ENCODE measurements at places on chromosomes 3 and 15.

DNA sequence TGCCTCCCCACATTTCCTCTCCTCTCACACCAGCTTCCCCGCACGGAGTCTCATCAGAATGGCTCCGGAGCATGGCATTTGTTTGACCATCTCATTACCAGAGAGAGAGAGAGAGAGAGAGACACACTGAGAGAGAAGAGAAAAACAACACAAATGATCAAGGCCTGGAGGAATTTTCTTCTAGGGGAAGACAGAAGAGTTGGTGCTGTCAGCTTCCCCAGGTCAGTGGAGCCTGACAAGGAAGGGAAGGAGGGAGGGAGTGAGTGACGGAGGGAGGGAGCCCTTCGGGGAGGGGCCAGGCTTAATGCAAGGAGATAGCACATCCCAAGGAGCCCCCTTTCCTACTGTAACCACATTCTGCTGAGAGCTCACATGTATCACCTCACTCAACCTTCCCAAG is 9.1 kb downstream of the ST8SIA2 start:
- DNase-seq: no peak

GRCh38 chr3:71657831-71658530 is 67.2 kb downstream of the EIF4E3 start:
- DNase-seq: no peak

GRCh38 chr3:124059580-124059979 is 67.7 kb upstream of the ROPN1 start:
- no peak for DNase-seq

- DNase-seq: no peak
These were observed 2.9 kb downstream of the NCEH1 start for GRCh38 chr3:172707967-172708366.

GRCh38 chr3:12934431-12934830 is 93.1 kb upstream of the RPL32 start:
- no peak for DNase-seq

GRCh38 chr3:195859061-195859845 is 47.5 kb upstream of the MUC4 start:
- no peak for DNase-seq

- DNase-seq: no peak
These were observed 16.4 kb upstream of the GNAT1 start for GRCh38 chr3:50174947-50175524.

- no peak for DNase-seq
These were observed 455.6 kb downstream of the TBL1XR1 start for GRCh38 chr3:176741664-176742047.

DNA sequence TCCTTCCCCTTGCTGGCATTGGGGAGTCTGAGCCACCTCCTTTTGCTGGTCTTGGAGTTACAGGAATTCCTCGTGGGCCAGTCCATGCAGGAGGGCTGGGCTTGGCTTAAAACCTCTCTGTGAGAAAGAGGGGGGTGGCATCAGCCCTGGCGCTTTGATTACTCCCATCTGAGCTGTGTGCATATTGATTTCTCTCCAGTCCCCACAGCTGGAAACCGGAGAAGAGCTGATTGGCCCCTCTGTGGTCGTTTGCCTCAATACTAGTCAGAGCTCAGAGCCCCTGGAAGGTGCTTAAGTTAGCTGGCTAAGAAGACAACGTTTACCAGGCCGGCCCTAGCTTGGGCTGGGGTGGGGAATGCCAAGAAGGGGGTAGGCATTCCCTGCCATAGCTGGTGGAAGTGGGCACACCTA is 4.0 kb upstream of the RASGRF1 start:
- no peak for DNase-seq

GRCh38 chr3:37711721-37712120 is 150.0 kb upstream of the CTDSPL start:
- DNase-seq: no peak

GRCh38 chr3:23189187-23189586 is 13.9 kb upstream of the UBE2E2 start:
- no peak for DNase-seq

DNA sequence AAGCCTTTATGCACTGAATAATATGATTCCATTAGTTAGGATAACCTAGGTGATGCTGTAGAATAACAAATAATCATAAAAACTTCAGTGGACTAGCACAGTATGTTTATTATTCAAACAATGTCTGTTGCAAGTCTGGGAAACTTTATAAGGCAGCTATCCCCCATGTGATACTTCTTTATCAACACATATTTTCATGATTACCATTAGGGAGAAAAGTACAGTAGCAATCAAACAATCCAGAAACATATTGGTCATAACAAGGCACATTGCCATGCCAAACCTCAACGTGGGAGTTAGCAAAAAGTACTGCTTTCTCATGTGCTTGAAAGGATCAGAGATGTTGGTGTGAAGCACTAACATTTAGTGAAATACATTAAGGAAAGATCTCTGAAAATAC is 35.5 kb downstream of the EOMES start:
- no peak for DNase-seq

- no peak for DNase-seq
These were observed 234.8 kb upstream of the ARPP21 start for GRCh38 chr3:35404571-35404970.

DNA sequence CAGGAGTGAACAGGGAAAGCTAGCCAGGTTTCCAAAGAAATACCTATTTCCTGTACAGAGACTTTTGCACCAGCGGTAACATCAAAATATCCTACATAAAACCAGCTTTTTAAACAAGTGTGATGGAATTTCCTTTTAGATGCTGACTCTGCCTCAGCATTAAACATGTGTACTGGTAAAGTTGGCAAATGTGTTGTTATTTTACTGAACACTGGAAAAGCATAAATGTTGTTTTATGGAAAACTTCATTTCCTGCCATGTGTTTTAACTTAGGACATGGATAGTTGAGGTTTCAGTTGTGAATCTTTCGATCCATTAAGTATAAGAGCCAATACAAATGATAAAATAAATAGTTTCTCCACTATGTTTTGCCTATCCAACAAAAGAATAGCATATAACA is 15.7 kb downstream of the OXNAD1 start:
- DNase-seq: no peak

DNA sequence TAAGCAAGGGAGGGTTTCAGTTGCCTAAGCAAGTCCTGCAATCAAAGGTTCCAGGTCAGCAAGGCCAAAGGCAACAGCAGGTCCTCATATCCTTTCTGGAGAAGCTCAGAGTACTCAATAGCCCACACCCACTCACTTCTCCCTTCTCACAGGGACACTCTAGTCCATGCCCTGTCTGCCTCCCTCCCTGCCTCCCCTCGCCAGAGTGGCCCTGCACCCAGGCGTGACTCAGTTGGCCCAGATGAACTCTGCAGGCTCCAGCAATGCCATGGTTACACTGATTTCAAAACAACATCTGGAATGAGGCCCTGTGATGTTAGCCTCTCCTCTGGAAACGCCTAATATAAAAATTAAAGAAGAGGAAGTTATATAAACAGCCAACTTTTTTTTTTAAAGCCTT is 32.9 kb downstream of the IL16 start:
- DNase-seq: no peak

DNA sequence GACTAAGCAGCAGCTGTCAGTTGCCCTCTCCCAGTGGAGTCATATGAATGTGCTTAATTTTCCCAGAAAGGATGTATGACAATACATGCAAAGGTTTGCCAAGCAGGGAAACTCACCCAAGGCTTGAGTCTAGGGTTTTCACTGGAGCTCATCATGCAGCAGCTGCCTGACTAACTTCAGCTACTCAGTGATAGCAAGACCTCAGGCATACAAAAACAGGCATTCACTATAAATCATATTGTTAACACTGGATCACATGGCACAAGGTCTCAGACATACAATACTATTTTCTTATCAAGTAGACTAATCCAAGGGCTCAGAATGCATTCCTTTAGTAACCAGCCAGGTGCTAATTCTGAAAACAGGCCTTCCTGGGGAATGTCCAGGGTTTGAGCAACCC is 85.0 kb upstream of the STAC start:
- no peak for DNase-seq

GRCh38 chr15:68821190-68821840 is 620 bp upstream of the ANP32A start:
- DNase-seq: no peak

DNA sequence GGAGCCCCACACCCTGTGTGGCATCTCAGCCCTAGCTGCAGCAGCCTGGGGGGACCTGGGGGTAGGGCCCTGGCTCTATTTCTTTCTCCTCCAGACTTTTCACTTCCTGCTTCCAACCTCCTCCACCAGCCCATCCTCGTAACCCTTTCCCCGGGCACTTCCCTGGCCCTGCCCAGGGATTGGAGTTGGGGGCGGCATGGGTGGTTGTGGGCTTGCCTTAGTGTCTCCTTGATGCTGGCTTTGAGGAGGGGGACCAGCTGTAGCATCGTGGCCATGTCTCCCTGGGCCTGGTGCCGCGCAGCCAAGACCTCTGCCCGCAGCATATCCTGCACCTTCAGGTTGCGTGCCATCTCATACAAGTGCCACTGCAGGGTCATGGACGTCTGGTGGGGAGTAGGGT is 28.1 kb downstream of the CYP11A1 start:
- DNase-seq: no peak

DNA sequence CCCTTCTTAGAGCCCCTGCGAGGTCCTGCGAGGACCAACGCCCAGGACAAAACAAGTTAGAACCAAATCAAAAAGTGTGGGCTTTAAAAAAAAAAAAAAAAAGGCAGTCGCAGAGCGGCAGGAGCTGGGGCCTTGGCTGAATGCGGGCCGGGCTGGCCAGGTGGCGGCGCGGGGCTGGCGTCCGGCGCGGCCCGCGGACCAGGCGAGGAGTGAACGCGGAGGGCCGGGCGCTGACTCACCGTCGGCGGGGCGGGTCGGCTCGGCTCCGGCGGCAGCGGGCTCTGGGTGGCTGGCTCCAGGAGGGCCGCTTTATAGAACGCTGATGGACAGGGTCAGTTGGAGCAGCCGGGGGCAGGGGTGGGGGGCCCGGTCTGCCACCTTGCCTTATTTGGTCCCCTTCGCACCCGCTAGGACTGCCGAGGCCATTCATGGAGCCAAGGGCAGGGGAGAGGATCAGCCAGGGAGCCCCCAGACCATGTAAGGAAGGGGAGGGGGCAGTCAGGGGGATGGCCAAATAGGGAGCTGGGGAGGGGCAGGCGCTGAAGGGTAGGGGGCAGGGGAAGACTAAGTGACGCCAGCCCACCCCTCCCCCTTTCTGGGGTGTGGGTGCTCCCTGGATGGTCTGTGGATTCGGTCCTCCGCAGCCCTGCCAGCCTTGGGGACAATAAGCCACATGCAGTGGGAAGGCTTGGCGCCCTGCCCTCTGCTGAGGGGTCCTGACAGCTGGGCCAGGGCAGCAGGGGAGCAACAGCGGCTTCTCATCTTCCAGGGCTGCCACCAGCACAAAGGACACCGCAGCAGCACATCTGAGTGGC is at the start of gene ACTC1:
Gene ACTC1, minus strand, starts transcription at position 283 of the 815 bp plus-strand sequence. CDS start 741 bp downstream, outside the sequence.
- no peak for DNase-seq

- no peak for DNase-seq
These were observed 35.5 kb upstream of the CGNL1 start for GRCh38 chr15:57340682-57341259.

DNA sequence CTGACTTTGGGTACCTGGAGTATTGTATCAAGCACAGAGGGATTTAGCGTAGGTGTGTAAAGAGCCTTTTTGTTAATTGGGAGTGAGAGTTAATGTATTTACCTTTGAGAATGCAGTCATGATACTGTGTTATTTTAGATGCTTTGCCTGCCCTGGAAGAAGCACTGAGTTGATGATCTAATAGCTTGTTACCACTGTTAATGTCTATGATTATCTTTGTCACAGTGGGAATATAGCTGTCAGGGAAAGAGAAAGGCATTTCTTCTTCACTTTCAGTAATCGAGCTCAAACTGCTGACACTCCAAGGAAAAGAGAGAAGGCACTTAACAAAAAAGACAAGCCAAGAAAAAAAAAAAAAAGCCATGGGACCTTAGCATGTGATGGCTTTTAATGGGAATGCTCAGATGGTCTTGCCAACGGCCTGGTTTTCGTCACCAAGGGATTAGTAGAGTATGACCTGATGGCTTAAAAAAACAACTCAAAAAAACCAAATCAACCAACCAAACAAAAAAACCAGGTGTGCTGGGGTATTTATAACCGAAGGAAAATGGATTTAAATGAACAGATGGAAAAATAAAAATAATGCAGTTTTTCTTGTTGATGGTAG is 387.4 kb downstream of the PTPRG start:
- DNase-seq: no peak

- no peak for DNase-seq
These were observed 63.2 kb upstream of the SPPL2A start for GRCh38 chr15:50828610-50829206.

GRCh38 chr3:36232797-36233489 is 147.4 kb upstream of the STAC start:
- no peak for DNase-seq

- DNase-seq: no peak
These were observed 74.8 kb downstream of the NR1I2 start for GRCh38 chr3:119856695-119857094.

DNA sequence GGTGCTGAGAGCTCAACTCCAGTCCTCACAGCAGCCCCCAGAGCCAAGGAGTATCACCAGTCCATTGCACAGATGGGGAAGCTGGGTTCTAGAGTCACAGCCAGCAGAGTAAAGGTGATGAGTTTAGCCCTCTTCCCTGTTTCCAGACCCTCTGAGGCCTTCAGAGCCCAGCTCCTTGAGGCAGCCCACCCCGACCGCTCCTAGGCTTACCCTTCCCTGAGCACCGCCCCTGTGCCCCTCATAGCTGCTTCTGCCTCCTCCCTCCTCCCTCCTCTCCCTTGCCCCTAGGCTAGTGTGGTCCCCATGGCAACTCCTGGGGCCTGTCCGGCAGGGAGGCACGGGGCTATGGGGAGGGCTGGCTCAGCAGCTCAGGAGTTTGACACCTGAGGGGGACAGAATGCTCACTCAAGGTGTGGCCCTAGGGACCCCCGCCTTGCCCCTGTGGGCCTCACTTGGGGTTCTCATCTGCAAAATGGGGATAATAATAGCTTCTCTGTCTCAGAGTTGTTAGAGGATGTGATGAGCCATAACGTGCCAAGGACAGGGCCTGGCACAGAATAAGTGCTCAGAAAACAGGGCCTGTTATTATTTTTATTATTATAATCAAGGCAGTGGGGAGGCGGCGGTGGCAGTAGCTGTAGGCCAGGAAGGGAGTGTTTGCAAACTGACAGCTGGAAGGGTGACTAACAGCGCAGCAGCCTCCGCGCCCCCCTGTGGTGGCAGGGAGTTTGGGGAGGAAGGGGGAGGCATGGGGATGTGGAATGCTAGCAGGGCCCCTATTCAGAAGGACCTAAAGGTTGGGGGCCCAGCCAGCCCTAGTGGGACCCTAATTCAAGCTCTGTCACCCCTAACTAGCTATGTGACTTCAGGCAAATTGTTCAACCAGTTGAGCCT is 11.5 kb downstream of the CSK start:
- DNase-seq: no peak

- DNase-seq: no peak
These were observed 14.5 kb downstream of the EIF5A2 start for GRCh38 chr3:170893895-170894294.
